ENCODE measurements at places on chromosomes 5 and 9.

GRCh38 chr5:59763541-59763940 lies 130.0 kb downstream of the PDE4D start:
- no peak for DNase-seq

GRCh38 chr5:112794410-112794809 lies 56.7 kb downstream of the APC start:
- no peak for DNase-seq

- peak; percentile 34 for DNase-seq
Measured at GRCh38 chr9:5178126-5178805, 7.2 kb downstream of the INSL6 start.

DNA sequence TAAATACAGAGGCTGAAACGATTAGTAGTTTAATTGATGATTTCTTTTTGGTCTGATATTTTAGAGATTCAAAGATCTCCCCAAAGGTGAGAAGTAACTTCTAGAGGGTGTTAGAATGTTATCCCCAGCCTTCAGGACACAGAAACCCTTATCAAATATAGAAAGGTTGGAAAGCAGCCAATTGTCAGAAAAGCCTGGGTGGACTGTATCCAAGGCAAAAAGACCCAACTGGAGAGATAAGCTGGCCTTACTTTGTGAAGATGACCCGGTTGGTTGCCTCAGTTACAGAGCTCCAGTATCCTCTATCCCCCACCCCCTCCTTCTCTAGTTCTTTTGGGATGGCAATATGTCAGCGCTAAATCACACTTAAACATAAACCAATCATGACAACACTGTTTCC lies 75.7 kb downstream of the GCNT4 start:
- no peak for DNase-seq

DNA sequence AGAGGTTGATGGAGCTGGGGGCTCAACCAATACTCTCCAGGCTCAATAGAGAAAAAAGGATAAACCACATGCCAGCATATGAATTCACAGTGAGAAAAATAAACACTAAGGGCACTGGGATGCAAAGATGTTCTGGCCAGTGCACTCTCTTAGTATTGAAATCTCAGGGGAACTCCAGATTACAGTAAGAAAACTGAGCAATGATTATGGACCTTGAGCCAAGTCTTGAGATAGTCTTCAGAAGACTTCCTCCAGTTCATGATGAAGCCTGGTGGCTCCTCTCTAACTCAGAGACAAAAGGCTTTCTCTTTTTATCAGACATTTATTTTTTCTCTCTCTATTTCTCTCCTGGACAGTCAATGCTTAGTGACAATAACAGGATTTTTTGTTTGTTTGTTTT lies 139.8 kb upstream of the SPEF2 start:
- no peak for DNase-seq

DNA sequence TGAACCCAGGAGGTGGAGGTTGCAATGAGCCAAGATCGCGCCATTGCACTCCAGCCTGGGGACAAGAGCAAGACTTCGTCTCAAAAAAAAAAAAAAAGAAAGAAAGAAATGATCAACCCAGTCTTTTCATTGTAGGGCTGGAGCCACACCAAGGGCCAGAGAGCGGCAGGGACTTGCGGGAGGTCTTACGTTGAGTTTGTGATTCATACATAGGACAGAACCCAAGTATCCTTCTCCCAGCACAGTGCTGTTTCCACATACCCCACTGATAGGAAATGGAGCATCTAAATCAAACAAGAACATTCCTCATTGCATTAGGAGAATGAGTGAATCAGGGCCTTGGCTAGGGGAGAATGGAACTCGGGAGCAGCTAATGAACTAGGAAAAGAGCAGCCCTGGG lies 3.5 kb upstream of the TNIP1 start:
- no peak for DNase-seq

GRCh38 chr9:137454597-137455358 lies 4.4 kb downstream of the NSMF start:
- no peak for DNase-seq

DNA sequence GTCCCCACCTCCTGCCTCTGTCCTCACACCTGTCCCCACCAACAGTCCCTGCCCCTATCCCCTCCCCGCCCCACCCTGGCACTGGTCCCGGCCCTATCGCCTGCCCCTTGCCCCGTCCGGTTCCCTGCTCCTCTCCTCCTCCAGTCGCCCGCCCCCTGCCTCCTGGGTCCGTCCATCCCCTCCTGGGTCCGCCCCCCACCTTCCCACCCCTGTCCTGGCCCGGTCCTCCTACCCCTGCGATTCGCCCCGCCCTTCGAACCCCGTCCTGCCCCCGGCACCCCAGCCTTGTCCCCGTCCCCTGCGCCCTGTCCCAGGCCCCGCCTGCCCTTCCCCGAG lies 372 bp downstream of the EDF1 start:
- DNase-seq = no peak

DNA sequence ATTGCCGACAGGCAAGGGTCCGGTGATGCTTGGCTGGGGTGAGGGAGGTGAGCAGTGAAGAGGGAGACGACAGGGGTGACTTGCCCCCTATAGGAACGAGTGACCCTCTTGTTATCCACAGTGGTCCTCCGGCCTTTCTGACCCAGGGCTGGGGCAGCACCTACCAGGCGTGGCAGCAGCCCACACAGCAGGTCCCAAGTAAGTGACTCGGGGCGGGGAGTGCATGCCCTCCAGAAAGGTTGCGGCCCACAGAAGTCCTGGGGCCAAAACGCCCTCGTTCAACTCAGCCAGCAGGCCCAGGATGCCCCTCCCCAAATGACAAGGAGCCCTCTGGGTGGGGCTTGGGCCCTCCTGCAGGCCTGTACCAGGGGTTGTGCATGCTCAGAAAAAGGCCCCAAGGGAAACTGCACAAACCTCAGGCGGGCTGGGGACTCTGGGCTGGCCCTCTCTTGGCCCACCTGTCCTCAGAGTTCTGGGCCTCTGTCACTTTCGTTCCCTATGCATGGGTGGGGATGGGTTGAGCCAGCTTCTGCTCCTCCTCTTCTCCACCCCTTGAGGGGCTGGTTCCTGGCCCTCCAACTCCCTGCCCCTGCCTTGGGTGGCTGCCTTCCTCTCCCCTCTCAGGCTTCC lies 32.2 kb upstream of the PRDM12 start:
- no peak for DNase-seq

DNA sequence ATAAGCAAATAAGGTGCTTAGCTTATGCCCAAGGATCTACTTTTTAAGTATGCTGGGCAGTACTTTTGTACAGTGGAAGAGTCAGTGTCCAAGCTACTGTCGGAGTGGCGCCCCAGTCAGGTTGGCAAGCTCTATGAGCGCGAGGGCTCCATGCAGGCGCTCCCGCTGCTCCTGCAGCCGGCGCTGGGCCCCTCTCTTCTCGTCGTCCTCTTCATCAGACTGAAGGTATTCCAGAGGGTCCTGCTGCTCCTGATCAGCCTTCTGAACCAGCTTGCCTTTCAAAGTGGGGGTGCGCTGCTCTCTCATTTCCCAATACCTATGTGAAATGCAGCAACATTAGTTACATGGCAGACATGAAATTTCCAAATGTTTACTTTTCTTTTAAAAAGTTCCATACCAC lies 4.6 kb upstream of the SLC35D2 start:
- DNase-seq = no peak

GRCh38 chr9:121308765-121309164 lies 40.8 kb downstream of the GSN start:
- no peak for DNase-seq

DNA sequence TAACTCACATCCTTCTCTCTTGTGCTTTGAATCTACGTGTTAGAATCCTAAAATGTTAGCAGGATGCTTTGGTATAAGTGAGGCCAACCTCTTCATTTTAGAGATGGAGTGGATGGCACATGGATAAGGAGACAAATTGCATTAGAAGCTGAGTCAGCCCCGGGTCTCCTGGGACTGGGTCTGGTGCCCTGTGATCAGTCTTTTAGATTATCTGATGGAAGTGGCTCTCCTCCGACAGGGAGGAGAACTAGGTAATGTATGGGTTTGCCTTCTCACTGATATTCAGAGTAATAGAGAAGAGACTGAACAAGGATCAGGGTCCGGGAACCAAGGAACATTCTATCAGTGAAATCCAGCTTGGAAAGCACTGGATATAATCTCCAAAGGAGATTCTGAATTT lies 74.9 kb upstream of the TNFSF8 start:
- DNase-seq = no peak

DNA sequence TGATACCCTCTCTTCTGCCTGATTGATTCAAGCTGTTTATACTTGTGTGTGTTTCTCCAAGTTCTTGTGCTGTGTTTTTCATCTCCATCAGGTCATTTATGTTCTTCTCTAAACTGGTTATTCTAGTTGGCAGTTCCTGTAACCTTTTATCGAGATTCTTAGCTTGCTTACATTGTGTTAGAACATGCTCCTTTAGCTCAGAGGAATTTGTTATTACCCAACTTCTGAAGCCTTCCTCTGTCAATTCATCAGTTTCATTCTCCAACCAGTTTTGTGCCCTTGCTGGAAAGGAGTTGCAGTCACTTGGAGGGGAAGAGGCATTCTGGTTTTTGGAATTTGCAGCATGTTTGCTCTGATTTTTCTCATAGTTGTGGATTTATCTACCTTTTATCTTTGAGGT lies 126.2 kb upstream of the FTMT start:
- DNase-seq = no peak

DNA sequence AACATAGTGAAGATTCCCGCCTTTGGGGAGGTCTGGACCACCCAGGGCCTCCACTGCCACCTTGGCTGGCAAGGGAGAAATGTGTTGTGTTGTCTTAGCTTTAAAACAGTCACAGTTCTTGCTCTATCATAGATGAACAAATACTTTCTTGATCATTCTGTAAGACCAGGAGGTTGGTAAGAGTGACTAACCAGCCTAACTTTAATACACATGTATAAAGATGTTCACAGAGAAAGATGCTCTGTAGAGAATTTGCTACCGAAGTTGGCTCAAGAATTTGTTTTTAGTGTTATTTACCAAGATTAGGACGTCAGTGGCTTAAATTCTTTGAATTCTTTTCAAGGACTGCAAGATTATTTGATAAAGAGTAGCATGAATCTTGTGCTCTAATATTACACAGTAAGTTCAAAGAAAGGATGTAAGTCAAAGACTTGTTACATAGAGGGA lies 28.4 kb downstream of the GLRX start:
- no peak for DNase-seq

DNA sequence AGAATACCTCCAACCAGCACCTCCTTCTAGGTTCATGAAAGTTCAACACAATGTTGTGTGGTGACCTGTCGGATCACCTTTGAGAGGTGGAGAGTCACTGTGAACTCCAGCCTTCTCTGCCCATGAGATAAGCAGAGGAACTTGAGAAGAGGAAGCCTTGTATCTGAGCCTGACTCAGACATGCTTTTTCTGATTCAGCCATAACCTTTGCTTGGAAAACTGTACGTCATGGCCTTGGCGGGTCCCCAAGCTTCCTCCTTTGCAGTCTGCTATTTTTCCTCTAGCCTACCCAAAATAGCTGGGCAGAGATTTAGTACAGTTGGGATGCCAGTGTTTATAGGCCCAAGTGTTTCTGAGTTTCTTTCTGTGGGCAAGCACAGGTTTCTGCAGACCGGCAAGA lies 274.7 kb downstream of the CETN3 start:
- DNase-seq = no peak

DNA sequence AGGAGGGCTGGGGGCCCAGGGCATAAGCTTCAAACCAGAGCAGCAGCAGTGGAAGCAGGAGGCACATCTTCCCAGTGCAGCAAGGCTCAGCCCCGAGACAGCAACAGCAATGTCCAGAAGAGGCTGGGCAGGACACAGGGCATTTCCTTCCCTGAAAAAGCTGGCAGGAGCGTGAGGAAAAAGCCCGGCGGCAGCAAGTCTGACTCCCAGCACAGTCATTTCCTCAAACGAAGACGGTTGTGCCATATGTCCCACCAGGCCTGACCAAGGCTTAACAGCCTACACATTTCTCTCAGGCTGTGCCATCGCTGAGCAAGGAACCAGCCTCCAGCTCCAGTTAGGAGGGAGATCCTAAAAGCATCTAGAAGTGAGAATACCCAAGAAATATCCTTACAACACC lies 74.5 kb downstream of the APTX start:
- DNase-seq = no peak

GRCh38 chr9:14909961-14910805 lies at the start of gene FREM1:
FREM1 (minus strand) TSS chr9:14910428; CDS start chr9:14868977, 41,451 bp downstream.
- DNase-seq = no peak

- DNase-seq = no peak
Measured at GRCh38 chr9:98708103-98708932, 417 bp downstream of the GABBR2 start.

- DNase-seq = no peak
Measured at GRCh38 chr5:27158171-27158570, 119.8 kb upstream of the CDH9 start.

GRCh38 chr9:124125651-124125977 lies 114.0 kb downstream of the LHX2 start:
- no peak for DNase-seq

- no peak for DNase-seq
Measured at GRCh38 chr5:132475987-132476875, 14.3 kb downstream of the IRF1 start.

- DNase-seq = no peak
Measured at GRCh38 chr9:130432796-130433167, 12.0 kb upstream of the ASS1 start.

DNA sequence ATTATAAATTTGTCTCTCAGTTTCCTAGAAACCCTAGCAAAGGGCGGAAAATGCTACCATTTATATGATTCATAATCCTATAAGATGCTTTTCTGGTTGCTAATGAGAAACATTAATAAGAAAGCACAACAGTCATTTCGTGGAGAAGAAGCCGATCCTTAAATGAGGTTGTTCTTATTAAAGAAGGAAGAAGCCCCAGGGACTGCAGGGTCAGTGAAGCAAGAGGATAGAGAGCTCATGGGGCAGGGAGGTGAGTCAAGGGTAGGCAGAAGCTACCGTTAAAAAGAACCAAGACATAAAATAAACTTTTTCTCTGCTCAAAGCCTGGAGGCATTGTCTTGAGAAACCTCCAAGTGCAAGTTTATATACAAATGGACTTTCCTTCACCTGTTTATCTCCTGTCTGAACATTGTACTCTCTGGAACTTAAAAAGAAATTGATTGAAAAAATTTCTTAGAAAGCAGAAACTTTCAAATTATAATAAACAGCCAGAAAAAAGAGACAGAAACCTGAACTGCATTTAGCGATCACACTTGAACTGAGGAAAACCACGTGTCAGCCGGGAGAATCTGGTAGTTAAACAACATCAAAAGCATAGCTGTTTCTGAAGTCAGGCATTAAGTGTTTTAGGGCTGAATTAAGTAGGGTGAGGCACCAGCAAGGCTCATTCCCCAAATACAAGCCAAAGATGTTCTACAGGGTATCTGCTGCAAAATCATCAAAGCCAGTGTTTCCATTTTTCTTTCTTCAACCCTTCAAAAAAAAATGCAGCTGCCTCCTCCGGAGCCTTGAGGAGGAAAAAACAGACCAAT lies 21.9 kb downstream of the HTR4 start:
- no peak for DNase-seq

- DNase-seq = no peak
Measured at GRCh38 chr9:131334629-131335367, 45.3 kb downstream of the PLPP7 start.

All from CD4-positive, alpha-beta T cell treated with Interleukin-6 for 4 hours (primary cell).